ENCODE measurements at places on chromosomes 3 and 15. TPM values are rescaled to one million over a fixed set of nuclear protein-coding genes. Genes with fewer than 3 reads are reported as not detected.

RBPMS2 gene
- not detected for total RNA-seq

AGBL1 gene
- total RNA-seq, result not detected

CFAP91 gene
- not detected for total RNA-seq

LYZL4 gene
- not detected for total RNA-seq

MINAR1 gene
- 1.6 TPM for total RNA-seq

FSIP1 gene
- 0.18 TPM for total RNA-seq

PLA2G4E gene
- total RNA-seq, result not detected
